ENCODE measurements at places on chromosomes 11 and 22.

DNA sequence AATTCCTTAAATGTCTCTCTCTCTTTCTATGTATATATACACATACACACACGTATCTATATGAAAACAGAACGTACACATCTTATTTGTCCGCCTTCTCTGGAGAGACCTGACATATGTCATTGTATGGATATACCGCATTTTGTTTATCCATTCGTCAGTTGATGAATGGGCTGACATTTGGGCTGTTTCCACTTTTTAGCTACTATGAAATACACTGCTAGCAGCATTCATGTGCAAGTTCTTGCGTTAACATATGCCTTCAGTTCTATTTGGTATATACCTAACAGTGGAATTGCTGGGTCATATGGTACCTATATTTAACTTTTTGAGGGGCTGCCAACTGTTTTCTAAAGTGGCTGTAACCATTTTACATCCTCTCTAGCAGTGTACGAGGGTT, 18.0 kb upstream of the DNAJB13 start:
- DNase-seq: no peak

- DNase-seq: no peak
Measured at GRCh38 chr11:32032478-32032877, 58.4 kb upstream of the RCN1 start.

DNA sequence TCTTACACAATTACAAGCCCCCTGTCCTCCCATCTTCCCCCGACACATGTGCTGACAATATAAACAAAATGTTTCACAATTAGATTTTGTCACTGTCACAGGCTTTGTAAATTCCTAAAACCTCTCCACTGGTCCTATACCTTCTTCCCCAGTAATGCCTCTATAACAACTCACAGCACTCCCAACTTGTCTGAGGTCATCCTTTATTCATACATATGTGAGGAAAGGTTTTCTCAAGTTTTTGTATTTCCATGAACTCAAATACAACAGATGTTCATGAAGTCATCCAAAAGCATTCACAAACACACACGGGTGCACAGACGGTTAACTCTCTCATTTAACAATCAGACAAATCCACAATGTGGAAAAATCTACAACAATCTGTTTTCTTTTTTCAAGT, 1.9 kb downstream of the OR52H1 start:
- DNase-seq: no peak

DNA sequence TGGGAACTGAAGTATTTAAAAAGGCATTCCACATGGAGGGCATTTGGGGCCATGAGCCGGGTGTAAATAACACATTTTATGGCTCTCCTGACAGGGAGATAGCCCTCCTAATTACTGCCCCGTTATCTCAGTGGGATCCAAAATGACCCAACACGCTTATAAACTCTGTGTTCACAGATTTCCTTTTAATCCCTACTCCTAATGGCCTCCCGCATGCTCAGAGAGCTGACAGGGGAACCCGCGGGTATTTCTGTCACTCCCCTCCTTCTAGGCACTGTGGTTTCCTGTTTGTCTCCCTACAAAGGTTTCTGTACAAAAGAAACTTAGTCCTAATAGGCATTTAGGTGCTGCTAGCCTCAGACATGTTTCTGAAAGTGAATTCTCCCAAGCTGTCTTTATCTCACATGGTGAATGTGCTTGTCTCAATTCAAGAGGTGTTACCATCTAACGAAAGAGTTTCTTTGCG, 202.8 kb upstream of the SEZ6L start:
- DNase-seq: no peak

- DNase-seq: no peak
Measured at GRCh38 chr22:48682504-48682903, 1145.2 kb downstream of the BRD1 start.

- no peak for DNase-seq
Measured at GRCh38 chr22:19396561-19396933, 35.0 kb downstream of the HIRA start.

DNA sequence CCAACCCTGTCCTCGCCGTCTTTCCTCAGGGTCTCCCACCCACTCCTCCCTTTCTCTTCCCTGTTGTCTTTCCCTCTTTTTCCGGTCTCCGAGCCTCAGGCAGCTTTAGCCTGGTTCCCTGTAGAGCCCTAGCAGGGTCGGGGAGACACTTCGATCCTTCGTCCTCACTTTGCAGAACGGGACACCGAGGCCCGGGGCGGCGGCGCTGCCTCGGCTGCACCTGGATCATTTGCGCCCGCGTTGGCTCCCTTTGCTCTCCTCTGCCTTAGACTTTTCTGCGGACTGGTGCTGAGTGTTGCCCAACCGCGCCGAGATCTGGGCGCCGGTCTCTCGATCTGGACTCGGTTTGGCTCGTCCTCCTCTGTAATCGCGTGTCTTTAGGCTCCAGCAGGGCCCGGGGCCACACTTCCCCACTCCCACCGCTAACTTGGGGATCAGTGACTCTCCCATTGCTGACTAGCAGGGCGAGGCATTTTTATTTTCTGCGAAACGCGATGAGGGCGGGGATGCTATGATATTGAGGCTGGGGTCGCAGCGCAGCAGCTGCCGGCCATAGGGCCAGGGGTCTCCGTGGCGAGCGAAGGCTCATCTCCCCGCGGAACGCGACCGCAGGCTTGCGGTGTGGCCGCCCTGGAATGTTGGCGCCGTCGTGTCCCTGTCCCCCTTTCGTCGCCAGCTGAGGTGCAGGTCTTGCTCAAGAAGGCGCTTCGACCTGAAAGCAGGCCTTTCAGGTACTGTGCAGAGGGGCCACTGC, 1.6 kb upstream of the E2F8 start:
- DNase-seq: no peak

DNA sequence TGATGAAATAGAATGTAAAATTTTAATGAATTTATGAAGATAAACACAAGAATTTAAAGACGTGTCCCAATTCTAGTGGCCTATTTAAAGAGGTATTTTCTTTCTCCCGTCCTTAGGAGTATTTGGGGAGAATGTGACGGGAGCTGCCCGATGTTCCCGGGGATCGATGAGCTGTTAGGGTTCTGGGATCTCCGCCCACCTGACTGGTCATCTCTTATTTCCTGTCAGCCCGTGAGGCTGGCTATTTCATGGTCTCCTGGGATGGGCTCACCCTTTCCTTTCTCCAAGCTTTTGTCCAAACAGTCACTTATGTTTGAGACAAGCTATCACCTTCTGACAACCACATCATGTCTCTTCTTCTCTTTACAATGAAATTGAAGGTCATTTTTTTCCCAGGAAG, 16.9 kb upstream of the CLMP start:
- DNase-seq: no peak

- no peak for DNase-seq
Measured at GRCh38 chr11:69781241-69781640, 6.1 kb upstream of the FGF4 start.

DNA sequence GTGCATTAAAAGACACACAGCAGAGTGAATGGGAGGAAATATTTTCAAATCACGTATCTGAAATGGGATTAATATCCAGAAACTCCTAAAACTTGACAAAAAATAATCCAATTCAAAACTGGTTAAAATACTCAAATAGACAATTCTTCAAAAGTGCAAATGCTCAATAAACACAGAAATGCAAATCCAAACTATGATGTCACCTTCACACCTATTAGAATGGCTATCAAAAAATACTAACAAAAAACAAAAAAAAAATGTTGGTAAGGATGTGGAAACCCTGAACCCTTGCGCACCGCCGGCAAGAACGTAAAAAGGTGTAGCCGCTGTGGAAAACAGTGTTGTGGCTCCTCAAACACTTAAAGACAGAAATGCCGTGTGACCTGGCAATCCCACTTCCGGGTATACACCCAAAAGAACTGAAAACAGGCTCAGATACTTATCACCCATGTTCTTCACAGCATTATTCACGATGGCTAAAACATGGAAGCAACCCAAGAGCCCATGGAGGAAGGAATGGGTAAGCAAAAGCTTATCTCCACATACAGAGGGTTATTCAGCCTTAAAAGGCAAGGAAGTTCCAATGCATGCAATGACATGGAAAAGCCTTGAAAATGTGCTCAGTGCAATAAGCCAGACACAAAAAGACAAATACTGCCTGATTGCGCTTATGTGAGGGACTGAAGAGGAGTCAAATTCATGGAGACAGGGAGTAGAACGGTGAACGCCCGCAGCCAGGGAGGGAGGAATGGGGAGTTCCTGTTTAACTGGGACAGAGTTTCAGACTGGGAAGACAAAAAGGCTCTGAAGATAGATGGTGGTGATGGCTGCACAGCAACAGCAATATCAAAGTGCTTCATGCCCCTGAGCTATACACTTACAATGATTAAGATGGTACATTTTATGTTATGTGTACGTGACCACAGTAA, 19.6 kb downstream of the BRD1 start:
- DNase-seq: no peak

DNA sequence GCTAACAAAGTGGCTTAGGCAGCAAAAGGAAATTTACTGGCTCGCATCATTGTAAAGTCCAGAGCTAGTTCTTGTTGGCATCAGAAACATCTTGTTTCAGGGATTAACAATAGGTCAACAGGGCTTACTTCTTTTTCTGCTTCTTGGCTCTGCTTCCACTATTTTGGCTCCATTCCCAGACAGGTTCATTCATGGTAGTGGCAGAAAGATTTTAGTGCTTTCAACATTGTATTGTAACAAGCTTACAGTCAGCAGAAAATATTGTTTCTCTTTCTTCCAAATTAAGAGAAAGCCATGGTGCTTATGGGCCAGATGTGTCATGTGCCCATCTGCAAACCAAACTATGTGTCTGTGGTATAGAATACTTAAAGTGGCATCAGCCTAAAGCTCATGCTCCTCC, 315.6 kb downstream of the RAB38 start:
- DNase-seq: no peak

GRCh38 chr11:46759196-46759595, 40.2 kb downstream of the F2 start:
- no peak for DNase-seq

Data from cerebellar nuclear complex (tissue), 1 donor.